NCI-H2107 (cell line): ENCODE measurements at places on chromosomes 16 and 17.

DNA sequence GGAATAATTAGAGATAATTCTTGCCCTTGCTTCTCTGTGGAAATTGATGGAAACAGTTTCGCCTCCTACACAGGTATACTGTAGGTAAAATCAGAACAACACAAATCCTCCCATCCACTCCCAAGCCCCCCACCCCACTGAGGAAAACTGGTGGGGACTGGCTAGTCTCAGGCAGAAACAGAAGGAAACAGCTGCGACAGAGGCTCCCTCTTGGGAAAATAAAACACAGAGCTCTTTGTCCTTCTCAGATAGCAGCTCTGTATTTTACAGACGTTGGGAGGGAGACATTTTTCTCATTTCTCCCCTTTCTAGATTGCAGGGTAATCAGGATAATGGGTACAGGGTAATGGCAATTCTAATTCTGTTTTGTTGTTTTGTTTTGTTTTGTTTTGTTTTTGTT, 1.1 kb downstream of the SLFN13 start:
- DNase-seq: no peak

DNA sequence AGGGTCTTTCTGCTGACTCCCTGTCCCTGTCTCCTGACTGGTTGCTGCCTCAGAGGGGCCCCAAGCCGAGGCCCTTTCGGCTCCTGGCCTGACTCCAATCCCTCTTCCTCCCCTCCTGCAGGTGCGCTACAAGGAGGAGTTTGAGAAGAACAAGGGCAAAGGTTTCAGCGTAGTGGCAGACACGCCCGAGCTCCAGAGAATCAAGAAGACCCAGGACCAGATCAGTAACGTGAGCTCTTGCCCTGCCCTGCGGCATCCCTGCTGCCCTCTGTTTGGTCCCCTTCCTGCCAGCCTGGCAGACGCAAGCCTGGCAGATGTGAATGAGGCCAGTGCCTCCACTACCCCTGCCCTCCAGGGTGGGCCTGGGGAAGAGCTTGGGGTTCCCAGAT, 27.1 kb upstream of the LASP1NB start:
- no peak for DNase-seq

DNA sequence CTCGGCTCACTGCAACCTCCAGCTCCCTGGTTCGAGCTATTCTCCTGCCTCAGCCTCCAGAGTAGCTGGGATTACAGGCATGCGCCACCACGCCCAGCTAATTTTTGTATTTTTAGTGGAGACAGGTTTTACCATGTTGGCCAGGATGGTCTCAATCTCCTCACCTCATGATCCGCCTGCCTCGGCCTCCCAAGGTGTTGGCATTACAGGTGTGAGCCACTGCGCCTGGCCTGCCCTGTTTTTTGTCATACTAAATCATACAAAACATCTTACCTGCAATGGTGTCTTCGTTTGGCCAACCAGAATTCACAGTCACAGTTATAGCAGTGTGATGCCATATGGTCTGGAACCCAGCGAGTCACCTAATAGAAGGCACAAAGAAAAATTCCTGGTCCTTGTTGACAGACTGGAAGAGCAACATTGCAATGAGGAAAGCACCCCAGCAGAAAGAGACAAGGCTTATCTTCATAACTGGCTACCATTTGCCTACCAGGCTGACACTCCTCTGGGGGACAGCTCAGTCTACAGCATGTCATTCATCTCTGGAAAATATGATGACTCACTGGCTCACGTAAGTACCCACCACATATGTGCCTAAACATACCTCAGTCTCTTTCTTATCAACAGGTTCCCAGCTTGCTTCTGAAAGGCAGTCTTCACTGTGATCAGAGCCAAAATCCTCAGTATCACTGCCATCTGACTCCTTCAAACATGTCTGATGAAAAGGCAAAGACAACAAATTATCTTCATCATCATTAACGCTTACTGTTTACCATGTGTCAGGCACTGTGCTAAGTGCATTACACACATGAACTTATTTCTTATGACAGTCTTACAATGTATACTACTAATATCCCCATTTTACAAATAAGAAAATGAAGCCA, 4.3 kb upstream of the HSF5 start:
- DNase-seq: no peak

- DNase-seq: no peak
Observed at GRCh38 chr17:43360376-43360738, 38.4 kb upstream of the ARL4D start.

- DNase-seq: no peak
Observed at GRCh38 chr16:84652566-84652965, 4.3 kb downstream of the KLHL36 start.

DNA sequence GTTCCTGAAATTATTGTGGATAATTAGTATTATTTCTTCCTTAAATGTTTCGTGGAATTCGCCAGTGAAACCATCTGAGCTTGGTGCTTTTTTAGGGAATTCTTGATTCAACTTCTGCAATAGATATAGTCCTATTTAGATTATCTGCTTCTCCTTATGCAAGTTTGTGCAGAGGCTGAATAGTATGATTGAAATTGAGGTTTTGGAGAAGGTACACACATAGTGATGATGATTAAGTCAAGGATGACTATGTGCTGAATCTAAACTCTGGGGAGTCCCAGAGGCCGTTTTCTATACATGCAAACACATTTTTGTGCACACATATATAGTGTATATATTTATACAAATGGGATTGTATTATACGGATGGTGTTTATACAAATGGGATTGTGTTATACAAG, 5.2 kb upstream of the MYH4 start:
- no peak for DNase-seq

DNA sequence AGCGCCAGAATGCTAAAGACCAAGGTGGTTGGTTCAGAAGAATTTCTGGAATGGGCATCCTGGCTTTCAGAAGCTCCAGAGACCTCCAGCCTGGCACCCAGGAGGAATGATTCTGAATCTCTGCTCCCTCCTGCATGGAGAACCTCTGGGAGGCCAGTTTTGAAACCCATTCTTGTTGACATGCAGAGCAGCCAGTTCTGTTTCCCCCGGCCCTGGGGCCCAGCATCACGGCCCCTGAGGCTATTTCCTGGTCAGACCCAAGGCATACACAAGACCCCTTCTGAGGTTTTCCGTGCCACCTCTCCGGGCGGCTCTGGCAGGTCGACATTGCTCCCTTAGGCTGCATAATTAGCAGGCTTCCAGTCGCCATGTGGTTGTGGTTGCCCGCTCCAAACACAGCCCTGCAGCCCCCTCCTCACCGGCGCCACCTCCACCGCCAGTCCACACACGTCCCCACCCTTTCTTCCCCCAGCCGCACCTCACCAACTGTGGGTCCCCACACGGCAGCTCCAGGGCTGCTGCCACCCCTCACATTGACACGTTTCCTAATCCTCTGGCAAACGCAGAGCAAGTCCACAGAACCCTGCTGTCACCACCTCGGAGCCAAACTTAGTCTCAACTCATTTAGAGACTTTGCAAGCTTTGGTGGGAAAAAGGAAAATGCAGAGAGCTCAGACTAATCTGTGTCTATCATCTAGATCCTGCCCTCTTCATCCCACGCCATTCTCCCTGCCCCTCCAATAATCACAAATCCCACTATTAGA, 367.1 kb downstream of the SOX9 start:
- DNase-seq: no peak

DNA sequence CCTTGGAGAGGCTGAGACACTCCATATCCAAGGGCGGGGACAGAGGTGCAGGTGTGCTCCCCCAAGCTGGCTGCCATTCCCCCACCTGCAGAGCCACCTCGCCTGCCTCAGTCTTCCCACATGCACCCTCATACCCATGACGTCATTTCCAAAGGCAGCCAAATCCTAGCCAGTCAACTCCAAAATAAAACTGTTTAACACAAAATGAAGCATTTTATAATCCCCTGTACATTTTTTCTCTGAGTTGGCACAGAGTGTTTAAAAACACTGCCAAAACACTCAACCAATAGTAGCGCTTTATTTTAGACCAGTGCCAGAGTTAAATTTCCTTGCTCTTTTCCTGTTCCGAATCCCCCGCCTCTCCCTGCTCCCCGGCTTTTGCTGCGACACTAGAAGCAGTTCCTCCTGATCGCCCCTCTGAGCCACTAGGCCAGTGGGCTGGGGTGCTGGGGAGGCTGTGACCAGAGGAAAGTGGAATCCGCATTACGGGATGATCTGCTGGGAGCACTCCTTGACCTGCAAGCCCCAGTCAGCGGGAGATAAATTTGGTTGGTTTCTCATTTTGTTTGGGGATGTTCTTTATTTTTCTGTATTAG, 139.5 kb downstream of the ZNF423 start:
- DNase-seq: no peak

- DNase-seq: no peak
Observed at GRCh38 chr16:35184356-35184870, 1725.0 kb downstream of the TP53TG3F start.

GRCh38 chr17:29905086-29905878, 24.7 kb downstream of the SSH2 start:
- no peak for DNase-seq

DNA sequence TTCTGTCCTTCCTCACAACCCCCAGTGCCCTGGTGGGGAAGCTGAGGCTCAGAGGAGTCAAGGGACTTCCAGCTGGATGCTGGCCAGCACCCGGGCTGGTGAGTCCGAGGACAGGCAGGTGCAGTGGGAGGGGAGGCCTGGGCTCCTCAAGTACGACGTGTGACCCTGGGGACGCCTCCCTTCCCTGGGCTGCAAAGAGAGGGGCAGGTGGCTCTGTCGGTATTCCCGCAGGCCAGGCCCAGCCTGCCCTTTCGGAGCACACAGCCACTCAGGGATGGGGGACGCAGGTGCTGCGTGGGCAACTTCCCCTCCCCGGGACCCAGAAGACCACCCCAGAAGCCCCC, 33.1 kb upstream of the PVALEF start:
- DNase-seq: no peak

GRCh38 chr17:59972778-59973177, 8.2 kb upstream of the RNFT1 start:
- DNase-seq: no peak

- peak; percentile 17 for DNase-seq
Observed at GRCh38 chr17:8162233-8162996, at the start of gene VAMP2. TSS of gene VAMP2 (minus strand) at chr17:8162948. CDS start at chr17:8162879, 69 bp downstream.

GRCh38 chr17:30550512-30551273, 73.5 kb downstream of the GOSR1 start:
- DNase-seq: no peak

DNA sequence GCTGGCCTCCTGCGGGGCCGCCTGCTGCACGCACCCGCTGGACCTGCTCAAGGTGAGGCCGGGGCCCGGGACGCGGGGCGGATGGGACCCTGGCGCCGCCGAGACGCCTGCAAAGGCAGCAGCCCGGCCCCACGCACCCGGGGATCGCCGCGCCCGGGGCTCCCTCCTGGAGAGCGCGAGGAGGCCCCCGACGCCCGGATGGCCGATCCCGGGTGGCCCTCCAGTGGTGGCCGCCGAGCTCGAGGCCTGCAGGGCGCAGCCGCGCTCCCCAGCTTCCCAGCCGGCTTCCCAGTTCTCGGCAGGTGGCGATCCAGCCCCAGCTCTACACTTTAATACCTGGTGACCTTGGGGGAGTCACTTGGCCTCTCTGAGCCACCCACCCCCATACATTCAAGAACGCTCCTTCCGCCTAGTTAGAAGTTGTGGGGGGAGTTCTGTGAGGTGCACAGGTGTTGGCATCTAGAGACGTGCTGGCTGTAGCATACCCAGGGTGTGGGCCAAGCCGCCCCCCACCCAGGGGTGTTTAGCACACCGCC, 452 bp downstream of the SLC25A10 start:
- no peak for DNase-seq

GRCh38 chr17:72344613-72345012, 223.8 kb downstream of the SOX9 start:
- DNase-seq: no peak

DNA sequence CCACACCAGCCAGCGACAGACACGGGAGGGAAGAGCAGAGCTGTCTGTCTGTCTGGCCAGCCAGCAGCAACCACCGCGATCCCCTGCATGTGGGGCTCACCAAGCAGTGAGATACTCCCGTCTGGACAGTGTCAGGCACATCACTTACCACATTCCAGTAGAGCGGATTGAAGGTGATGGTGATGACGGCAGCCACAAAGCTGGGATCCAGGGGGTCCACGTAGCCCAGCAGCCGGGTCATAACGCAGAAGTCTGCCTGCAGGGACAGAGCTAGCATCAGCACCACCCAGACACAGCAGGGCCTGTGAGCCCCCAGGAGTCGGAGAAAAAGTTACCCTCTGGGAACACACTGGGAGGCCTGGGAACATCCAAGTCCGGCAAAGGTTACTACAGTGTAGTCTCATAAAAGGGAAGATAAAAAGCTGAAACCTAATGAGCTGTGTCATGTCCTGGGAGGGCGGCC, 14.7 kb downstream of the PEMT start:
- DNase-seq: no peak

- no peak for DNase-seq
Observed at GRCh38 chr17:68961214-68961882, 6.2 kb upstream of the ABCA8 start.

DNA sequence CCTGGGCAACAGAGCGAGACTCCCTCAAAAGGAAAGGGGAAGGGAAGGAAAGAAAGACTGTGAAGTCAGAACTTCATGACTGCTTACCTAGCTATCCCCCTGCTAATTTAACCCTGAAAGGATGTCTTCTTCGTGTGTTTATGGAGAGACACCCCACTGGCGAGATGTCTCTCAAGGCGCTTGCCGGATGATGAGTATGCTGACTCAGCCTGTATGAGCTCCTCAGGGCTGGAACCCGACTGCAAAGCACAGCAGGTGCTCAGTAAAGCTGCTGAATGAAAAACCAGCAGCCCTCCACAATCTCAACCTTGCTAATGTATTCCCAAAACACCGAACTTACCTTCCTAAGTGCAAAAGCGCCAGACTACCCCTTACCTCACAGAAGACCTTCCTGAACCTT, 2.3 kb downstream of the ANKFY1 start:
- DNase-seq: no peak

- no peak for DNase-seq
Observed at GRCh38 chr16:20147091-20147490, 73.4 kb upstream of the GPR139 start.

DNA sequence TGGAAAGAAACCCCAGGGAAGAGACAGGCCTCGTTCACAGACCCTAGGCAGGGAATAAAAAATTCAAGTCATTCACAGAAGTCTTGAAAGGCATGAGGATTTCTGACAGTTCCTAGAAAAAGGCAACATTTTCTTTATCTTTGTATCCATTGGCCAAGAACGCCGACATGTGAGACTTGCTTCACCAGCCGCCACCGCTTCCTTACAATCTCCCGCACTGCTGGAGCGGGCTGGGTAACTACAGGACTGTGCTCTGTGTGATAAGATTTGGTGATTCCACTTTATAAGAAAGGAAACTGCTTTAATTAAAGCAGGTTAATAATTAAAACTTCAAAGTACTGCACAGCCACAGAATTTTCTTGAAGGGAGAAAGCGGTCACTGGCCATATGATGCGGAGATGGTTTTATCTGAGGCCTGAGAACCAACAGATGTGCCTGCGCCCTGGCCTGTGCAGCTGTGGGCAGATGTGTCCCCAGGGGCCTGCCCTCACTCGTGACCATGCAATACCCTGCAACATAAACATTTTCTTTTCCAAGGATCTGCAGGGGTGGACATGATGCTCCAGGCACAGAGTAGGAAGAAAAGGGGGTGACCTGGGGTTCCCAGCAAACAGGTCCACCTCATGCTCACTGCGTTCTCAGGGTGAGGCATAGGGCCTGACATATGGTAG, 13.0 kb upstream of the LGALS3BP start:
- DNase-seq: no peak

- DNase-seq: no peak
Observed at GRCh38 chr16:67342616-67343015, 16.0 kb downstream of the LRRC36 start.
